ENCODE measurements at places on chromosomes 12 and 14.
A peak's percentile ranks its signal among the peaks of the same experiment; 100 is the strongest.

- DNase-seq: no peak
Observed at GRCh38 chr12:16325426-16325825, 22.0 kb upstream of the MGST1 start.

DNA sequence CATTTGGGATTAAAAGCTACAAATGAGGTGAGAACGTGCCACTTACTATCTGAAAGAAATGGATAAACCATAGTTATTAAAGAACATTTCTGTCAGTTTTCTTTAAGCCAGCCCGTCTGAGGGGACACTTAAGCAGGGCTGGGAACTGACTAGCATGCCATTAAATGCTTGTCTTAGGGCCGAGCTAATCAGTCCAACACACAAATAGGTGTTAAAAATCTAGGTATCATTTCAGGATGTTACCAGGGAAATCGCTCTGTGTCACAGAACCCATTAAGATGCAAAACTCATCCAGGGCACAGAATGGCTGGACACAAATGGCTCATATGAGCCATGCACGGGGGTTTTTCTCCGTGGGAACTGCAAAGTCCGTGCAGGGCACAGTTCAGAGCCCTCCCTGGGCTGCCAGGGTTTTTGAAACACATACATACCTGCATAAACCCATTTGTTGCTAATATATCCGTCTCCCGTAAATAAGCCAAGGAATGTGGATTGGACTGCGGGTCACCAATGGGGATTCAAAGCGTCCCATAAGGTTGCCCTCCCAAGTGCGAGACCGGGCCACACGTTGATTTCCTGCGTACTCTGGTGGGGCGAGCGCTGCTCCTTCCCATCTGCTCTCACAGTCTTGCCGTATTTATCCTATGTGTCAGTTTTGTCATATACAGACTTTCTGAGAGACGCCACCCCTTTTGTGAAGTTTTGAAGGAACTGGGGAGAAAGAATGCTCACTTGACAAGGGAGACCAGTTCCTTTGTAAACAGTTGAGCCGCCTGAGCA lies 5.4 kb upstream of the GSC start:
- no peak for DNase-seq

- DNase-seq: no peak
Observed at GRCh38 chr12:18992336-18992735, 137.2 kb upstream of the PLEKHA5 start.

DNA sequence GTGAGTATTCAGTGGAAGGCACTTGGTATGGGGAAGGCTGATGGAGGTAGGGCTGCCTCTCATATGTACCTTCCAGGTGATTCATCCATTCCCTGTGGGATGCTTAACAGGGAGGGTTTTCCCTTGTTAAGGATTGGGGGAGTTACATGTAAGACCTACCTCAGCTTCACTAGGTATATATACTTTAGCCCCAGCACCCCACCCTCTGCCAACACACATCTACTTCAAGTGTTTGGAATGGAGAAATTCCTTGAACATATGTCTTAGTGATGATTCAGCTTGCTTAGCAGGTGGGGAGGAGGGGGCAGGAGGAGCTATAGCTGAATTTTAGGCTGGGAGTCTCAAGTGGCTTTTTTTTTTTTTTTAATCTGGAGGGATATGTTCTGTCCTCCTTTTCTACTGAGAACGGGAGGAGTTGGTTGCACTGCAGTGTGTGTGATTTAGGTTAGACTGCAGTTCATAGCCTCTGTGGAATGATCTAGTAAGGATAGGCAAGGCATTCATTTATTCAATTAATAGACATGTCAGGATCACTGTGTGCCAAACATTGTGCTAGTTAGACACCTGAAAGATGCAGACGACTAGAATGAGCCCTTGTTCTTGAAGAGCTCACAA lies 1.7 kb downstream of the PIP4K2C start:
- DNase-seq: no peak

- DNase-seq: no peak
Observed at GRCh38 chr14:90674716-90675115, 141.5 kb downstream of the TTC7B start.

- no peak for DNase-seq
Observed at GRCh38 chr12:110109037-110109836, 14.9 kb upstream of the IFT81 start.

- DNase-seq: no peak
Observed at GRCh38 chr12:31790759-31791158, 61.9 kb upstream of the AMN1 start.

DNA sequence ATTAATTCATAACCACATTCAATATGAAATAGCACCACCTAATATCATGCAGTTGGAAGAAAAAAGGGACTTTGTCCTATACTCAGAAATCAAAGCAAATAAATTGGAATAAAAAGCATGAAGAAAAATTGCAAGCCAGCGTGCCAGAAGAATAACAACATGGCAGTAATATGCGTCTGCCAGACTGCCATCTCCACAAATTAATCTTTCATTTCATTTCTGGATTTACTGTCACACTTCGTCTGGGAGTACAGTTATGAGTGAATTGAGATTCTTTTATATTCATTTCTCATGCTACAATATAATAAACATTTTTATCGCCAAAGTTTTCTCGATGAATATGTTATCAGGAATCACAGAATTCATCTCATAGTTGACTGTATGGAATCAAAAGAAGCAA lies 1327.7 kb upstream of the SEL1L start:
- no peak for DNase-seq

- DNase-seq: no peak
Observed at GRCh38 chr12:68175557-68176061, 16.1 kb upstream of the IFNG start.

- no peak for DNase-seq
Observed at GRCh38 chr12:52402873-52403540, 3.1 kb downstream of the KRT82 start.

GRCh38 chr14:64541261-64541971 lies 875 bp downstream of the HSPA2 start:
- no peak for DNase-seq

DNA sequence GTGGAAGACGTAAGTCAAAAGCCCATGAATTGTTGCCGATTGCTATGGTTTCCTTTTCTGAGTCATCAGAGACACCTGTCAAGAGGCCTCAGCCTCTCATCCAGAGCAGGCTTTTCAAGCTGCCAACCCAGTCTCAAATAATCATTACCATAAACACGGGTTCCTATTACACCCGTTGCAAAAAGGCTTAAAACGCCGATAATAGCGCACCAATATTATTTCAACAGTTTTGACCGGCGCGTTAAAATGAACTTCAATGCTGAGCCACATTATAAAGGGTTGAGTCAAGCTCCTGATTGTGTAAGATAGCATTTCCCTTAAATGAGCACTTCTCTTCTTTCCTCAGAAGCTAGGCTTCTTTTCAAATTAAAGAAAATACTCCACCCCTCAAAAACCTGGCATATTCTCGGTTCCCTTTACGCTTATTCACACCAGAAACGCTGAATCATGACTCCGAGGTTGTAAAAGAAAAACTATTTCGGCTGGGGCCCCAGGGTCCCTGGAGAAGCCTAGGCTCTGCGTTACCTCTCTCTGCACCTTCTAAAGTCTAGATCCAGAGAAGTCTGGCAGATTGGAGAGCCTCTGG lies 1.4 kb downstream of the TMTC1 start:
- DNase-seq: peak; percentile 29

DNA sequence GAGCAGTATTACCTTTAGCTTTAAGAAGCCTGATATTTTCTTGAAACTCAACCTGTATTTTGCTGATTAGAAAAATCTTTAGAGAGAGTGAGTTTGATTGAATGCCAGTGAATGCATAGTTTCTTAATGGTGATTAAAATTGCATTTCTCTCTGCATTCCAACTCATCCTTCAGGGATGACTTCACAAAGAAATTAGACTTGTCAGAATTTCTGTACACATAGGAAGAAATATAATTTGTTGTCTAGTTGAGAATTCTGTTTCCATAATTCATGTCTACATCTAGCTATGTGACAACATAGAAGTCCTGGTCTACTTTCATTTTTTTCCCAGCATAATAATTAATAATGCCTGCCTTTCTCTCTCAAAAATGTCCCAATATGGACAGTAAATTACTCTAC lies 136.6 kb downstream of the OTOGL start:
- DNase-seq: no peak

DNA sequence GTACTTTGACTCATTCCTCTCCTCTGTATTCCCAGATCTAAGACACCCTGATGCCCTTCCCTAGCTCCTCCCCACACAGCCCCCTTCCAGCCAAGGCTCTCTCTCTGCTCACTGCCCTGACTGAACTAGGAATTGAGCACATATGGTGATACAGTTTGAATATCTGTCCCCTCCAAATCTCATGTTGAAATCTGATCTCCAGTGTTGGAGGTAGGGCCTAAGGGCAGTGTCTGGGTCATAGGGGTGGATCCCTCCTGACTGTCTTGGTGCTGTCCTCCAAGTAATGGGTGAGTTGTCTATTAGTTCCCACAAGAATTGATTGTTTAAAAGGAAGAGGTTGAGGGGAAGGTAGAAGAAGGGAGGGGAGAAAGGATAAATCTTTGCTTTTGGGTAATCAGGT lies 17.4 kb downstream of the CMKLR1 start:
- DNase-seq: no peak

GRCh38 chr14:93879362-93879983 lies 47.7 kb upstream of the FAM181A start:
- no peak for DNase-seq

DNA sequence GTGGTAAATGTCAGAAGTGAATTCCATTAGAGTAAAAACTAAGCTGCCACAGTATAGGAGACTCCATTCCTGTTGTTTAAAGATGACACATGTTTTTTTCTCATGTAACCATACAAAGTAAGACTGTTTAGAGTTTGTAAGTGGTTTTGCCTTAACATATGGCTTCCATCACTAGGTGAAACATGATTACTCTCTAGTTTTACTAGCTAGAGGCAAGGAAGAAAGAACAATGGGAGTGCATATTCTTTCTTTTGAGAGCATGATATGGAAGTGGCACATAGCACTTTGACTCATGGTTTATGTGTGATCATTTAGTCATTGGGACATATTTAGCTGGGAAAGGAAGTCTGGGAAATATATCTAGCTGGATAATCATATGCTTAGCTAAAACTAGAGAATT lies 7.7 kb downstream of the ATF7IP start:
- DNase-seq: no peak

- no peak for DNase-seq
Observed at GRCh38 chr12:64323476-64324225, 66.9 kb downstream of the C12orf56 start.

DNA sequence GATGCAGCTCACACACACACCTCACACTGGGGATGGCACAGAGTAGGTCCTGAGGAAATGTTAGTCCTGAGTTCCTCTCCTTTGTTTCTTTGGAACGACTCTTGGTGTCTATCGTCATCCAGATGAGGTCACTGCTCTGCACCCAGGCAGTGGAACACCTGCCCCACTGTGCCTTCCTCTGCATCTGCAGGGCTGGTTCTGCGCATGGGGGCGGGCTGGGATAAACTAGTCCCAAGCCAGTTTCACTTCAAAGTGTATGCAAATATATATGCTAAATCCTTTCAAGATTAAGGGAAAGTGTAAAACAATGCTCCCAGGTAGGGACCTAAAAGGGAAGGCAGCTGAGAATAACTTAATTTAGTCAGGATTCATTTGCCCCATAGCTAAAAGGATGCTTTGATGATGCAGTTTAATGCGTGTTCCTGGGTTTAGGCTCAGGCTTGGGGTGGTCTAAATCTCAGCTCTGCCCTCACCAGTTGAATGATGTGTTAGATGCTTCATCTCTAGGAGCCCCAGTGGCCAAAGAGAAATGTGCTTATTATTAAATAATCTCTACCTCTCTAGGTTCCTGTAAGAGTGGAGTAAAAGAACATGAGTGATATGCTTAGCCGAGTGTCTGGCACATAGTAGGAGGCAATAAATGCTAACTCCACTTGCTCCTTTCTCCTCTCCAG lies 47.1 kb upstream of the OVCH1 start:
- DNase-seq: no peak

- DNase-seq: no peak
Observed at GRCh38 chr12:69204191-69204590, 35.2 kb upstream of the CPSF6 start.

DNA sequence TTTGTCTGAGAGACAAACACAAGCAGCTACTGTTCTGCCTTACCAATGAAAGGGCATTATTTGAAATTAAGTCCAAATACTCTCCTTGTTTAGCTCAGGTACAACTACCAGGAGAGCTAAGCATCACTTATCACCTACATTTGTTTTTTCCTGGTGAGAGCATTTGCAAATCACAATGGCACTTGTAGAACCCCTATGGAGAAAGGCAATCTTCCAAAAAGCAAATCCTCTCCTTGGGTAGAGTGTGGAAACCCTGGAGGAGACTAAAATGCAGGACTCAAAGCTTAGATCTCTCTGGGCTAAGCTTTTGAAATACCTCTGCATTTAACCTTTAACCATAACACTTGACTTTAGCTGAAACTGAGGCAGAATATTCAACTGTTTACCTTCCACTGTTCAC lies 20.8 kb downstream of the GTSF1 start:
- no peak for DNase-seq

GRCh38 chr12:6061660-6062059 lies 62.8 kb downstream of the VWF start:
- no peak for DNase-seq

DNA sequence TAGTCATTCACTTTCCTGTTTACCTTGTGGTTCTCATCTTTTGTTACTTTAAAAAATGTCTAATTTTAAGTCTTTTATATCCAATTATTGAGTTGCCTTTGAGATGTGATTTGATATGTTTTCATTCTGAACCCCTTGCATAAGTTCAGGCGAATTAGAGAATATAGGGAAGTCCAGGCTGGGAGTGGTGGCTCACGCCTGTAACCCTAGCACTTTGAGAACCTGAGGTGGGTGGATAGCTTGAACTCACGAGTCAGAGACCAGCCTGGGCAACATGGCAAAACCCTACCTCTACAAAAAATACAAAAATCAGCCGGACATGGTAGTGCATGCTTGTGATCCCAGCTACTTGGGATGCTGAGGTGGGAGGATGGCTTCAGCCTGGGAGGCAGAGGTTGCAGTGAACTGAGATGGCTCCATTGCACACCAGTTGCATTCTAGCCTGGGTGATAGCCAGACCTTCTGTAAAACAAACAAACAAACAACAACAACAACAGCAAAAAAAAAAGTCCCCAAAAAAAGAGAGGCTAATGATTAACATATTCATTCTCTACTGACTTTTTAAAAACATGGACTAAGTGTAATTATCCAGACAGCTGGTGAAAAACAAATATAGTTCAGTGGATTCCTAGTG lies 451.1 kb upstream of the RGS6 start:
- DNase-seq: no peak

DNA sequence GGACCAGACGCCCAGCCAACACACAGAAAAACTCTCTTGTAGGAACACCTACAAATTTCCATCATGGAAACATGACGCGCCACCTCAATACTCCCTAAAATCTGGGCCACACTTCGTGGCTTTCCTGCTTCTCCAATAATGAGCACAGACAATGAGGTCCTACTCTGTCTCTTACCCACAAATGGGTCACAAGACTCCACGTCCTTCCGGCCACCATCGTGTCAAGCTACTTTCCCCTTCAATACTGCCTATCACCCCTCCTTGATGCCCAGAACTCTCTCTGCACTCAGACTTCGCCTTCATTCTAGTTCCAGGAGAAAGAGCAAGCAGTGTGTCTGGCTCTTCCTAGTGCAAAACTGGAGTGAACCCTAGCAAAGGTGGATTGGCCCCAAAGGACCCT lies 28.1 kb downstream of the SBNO1 start:
- DNase-seq: no peak

- DNase-seq: peak; percentile 59
Observed at GRCh38 chr12:106303202-106303820, 778 bp downstream of the TCP11L2 start.

GRCh38 chr14:93706360-93706955 lies 81.8 kb downstream of the PRIMA1 start:
- DNase-seq: no peak

GRCh38 chr14:57659052-57659451 lies 165.4 kb upstream of the CCDC198 start:
- no peak for DNase-seq
